ENCODE measurements at places on chromosomes 5 and 9. TPM values are rescaled to one million over a fixed set of nuclear protein-coding genes. Genes with fewer than 3 reads are reported as not detected.

GRCh38 chr5:56159521-56159947 is 73.6 kb downstream of the ANKRD55 start:
- DNase-seq = peak; percentile 27

DNA sequence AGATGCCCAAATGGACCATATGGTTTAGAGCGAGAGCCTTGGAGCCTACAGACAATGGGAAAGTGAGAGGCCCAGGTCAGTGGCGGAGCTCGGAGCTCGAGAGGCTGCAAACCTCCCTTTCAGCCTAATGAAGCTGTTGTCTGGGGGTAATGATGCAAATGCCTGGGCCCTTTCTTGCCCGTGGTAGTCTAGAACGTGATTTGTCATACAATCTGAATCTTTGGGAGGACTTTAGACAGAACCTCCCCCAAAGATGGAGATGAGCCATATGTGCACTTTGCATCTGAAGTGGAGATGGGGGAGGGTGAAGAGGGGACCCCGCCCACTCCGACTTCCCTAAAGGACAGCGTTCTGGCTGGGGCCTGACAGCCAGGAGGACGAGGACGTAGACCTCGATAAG is 10.3 kb upstream of the NEUROG1 start:
- DNase-seq = no peak

TAF11L2 gene
- total RNA-seq = not detected

SPATA9 gene
- not detected for total RNA-seq

GRIN1 gene
- not detected for total RNA-seq

DNA sequence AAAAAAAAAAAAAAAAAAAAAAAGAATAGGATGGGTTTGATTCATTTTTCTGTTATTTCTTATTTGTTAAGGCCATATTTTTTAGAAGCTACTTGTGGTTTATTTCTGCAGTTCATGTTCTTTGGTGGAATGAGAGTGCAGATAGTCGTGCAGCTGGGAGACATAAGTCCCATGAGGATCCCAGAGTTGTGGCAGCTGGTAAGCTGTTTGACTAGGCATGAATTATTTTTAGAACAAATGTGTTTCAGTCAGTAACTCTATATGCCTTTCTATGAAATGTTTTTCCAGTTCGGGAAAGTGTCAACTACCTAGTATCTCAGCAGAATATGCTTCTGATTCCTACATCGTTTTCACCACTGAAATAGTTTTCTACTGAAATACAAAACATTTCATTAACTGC is 5.0 kb upstream of the NIPSNAP3B start:
- no peak for DNase-seq

GRCh38 chr9:37956904-37957663 is 53.2 kb upstream of the SLC25A51 start:
- DNase-seq = no peak

DRD1 gene
- 0.15 TPM for total RNA-seq

- no peak for DNase-seq
Observed at GRCh38 chr5:86971034-86971571, 296.6 kb upstream of the RASA1 start.

CCNO gene
- total RNA-seq = 1.3 TPM

DNA sequence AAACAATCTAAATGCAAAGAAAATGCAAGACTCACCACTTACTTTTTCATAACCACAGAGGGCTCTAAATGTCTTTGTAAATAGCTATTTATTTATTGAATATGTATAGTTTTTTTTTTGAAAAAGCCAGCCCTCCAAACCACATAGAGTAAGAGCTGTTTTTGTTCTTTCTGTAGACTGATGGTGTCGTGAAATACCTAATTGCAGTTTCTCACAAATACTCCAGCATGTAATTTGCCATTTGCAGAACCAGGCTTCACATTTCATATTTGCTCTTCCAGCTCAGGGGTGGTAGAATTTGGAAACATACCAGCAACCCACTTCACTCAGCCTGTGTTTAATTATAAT is 159.8 kb downstream of the TMC1 start:
- DNase-seq = no peak

GRCh38 chr9:1721196-1721595 is 294.0 kb upstream of the SMARCA2 start:
- DNase-seq = no peak

IFNA21 gene
- not detected for total RNA-seq

GRCh38 chr5:136199408-136199807 is 6.4 kb upstream of the SMIM32 start:
- peak; percentile 56 for DNase-seq

DNA sequence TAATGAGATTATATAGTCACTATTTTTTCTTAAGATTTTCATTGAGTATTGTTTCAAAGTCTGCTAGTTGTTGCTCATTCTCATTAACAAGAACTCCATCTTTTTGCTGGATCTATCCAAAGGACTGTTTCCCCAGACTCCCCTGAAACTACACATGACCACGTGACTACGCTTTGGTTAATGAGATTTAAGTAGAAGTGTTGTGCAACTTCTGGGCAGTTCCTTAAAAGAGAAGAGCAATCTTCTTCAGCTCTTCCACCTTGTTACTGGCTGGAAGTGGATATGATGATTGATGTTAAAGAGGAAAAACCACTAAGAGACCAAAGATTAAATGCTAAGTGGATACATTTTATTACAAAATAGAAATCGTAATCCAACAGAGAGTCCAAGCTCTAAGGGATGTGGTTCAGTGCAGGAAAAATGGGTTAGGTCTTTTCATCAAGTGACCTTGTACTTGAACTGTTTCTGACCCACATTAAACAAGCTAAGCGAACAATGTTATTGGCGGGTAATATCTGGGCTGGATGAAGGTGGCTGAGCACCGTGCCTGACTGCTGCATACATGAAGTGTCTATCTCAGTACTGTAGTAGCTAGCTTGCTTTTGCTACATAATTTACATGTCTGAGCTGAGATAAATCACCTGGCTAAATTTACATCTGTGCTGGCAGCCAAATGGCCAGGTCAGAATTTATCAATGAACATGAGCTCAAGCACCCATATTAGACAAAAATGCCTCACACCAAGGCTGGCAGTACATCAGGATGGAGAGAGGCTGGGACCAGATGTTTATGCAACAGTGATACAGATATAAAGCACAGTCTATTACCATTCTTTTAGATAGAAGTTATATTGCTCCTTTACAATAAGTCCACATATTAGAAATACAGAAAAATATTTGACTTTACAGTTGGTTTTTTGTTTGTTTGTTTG is 7.5 kb upstream of the CTNNAL1 start:
- no peak for DNase-seq

DNA sequence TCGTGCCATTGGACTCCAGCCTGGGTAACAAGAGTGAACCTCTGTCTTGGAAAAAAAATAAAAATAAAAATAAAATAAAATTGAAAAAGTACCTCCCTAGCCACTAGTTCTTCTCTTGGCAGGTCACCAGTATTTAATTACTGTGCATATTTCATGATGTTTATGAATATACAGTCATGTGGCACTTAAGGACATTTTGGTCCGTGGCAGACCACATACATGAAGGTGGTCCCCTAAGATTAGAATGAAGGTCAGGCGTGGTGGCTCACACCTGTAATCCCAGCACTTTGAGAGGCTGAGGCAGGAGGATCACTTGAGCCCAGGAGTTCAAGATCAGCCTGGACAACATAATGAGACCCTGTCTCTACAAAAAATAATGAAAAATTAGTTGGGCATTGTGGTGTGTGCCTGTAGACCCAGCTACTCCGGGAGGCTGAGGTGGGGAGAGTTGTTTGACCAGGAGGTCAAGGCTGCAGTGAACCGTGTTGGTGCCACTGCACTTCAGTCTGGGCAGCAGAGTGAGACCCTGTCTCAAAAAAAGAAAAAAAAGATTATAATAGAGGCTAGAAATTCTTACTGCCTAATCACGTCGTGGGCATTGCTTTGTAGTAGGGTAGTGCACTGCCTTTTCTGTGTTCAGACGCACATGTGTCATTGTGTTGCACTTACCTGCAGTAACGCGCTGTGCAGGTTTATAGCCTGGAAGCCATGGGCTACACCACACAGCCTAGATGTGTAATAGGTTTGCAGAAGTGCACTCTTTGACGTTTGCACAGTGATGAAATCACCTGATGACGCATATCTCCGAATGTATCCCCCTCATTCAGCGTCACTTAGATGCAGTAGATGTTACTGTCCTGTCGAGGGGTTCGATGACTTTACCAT is 12.8 kb downstream of the EHMT1 start:
- no peak for DNase-seq

DNA sequence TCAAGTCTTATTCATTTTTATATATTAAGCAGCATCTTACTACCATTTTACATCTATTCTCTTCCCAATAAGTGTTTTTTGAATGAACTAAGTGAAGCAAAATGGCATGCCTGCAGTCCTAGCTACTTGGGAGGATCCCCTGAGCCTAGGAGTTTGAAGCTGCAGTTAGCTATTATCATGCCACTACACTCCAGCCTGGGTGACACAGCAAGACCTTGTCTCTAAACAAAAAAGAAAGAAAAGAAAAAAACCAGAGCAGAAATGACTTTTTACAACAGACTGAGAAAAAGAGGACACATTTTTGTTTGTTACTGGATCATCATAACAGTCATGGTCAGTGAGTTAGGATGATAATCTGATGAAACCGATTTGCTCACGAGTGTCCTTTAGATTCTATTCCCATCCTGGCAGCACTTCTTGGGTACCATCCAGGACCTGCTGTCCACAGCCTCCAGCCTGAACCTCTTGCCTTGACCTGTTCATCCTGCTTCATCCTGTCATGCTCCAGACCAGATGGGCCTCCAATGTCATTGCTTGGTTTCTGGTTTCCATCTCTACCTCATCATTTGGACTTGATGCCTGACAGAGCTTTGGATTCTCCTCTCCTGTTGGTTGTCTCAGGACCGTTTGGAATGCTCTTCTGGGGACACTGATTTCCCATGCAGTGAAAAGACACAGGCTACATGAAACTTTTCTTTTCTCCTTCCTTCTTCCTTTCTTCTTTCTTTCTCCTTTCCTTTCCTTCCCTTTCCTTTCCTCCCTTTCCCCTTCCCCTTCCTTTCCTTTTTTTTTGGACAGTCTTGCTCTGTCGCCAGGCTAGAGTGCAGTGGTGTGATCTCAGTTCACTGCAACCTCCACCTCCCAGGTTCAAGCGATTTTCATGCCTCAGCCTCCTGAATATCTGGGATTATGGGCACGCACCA is 50.1 kb upstream of the GLRX start:
- peak; percentile 54 for DNase-seq

- DNase-seq = no peak
Observed at GRCh38 chr5:129096382-129096991, 1.9 kb downstream of the ISOC1 start.

GRCh38 chr9:88435336-88435735 is 47.1 kb downstream of the SPIN1 start:
- DNase-seq = no peak

GRCh38 chr5:84816746-84817547 is 432.3 kb upstream of the EDIL3 start:
- no peak for DNase-seq

DNA sequence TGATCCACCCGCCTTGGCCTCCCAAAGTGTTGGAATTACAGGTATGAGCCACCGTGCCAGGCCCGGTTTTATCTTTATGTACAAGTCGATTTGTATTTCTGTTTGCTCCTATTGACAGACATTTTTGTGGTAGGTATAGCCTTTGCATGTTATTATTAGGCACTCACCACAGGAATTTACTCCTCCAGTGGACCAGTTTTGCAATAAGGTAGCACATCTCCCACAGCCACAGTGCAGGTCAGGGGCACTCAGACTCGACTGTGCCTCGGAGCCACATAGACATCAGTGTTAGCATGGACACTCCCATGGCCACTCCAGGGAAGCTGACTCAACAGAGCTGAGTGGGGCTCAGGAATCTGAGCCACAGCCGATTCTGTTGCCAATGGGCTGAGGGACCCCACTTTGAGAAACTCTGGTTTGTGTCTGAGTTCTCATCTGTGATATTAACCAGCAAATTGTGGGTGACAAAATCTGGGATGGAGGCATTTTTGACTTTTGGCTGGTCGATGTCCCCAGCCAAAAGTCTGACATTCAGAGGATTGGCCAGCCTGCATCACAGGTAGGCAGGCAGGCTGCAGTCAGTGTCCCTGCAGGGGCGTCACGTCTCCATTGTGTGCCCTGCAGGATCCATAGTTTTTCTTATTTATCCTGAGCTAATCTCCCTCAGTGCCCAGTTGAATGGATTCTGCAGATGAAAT is 15.0 kb upstream of the SHB start:
- DNase-seq = no peak

GRCh38 chr9:37034938-37035647 is 1.0 kb upstream of the PAX5 start:
- DNase-seq = peak; percentile 66

PPP2R2B gene
- total RNA-seq = 3.7 TPM

ANKRD34B gene
- not detected for total RNA-seq

BARX1 gene
- not detected for total RNA-seq

SLC6A19 gene
- total RNA-seq = not detected

C5orf24 gene
- total RNA-seq = 31.2 TPM

PCDHA1 gene
- total RNA-seq = not detected

- no peak for DNase-seq
Observed at GRCh38 chr9:135136991-135137832, 49.7 kb downstream of the OLFM1 start.

DNA sequence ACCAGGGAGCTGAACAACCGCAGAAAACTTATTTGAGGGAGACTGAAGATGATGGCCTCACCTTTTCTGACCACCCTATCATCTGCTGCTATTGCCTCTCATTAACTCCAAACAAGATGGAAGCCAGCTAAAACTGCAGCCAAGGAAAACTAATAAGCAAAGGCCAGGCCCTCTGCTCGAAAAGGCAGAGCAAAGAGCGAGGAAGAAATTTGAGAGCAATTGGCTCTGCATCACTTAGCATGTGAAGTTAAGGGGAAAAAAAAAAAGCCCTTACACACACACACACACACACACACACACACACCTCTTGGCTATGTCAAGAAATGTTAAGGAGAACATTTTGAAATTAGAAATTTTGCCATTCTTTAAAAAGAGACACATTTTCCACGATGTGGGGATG is 228.1 kb upstream of the CYLC2 start:
- DNase-seq = no peak

MAML1 gene
- 31.4 TPM for total RNA-seq

DNA sequence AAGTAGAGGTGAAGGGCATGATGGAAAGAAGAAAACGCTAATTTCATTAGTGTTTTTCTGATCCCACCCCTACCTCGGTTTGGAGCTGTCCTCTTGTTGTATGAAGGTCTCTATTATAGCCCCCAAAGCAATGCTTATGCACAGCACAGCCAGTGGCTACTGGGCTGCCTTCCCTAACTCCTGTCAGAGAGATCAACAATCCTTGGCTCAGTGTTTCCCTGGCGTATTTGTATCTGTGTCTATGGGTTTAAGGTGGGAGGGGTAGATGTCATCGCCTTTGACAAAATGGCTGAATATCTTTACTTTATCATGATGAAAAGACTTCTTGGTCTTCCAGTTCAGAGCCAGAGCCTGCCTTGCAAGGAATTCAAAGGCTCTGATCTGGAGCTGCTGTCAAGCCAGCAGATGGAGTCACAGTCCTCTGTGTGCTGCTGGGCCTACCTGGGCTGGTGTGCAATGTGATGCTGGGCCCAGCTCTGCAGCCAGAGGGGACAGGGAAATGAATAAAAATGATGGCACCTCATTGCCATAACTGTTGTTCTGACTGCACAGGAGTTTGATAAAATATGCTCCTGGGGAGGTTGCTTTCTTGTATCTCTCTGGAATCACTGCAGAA is 20.1 kb upstream of the HSPA9 start:
- DNase-seq = no peak

Measured in lower leg skin (tissue), 4 donors.